Hematopoietic multipotent progenitor cell (in vitro differentiated cells): ENCODE measurements at places on chromosomes 5 and 9. TPM values are rescaled to one million over a fixed set of nuclear protein-coding genes. Genes with fewer than 3 reads are reported as not detected.

DNA sequence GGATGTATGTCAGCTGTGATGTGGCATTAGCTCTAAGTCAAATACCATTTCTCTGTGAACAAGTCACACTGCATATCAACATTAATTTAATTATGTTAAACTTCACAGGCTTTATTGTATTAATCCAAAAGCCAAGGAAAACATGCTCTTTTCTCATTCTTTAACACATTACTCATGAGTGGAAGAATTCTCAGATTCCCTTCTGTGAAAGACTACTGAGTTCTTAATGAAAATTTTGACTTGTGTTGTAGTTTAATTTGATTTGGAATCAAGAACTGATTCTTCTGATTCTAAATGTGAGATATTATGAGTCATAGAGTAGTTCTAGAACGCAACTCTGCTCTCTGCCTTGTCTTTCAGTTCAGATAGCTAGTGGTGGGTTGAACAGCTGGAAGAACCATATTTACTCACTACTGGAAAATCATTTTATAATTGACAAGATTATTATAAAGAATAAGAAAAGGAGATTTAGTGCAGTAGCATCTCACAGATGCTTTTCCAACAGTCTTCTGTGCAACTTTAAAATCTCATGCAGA lies 90.6 kb downstream of the VCAN start:
- no peak for DNase-seq

DNA sequence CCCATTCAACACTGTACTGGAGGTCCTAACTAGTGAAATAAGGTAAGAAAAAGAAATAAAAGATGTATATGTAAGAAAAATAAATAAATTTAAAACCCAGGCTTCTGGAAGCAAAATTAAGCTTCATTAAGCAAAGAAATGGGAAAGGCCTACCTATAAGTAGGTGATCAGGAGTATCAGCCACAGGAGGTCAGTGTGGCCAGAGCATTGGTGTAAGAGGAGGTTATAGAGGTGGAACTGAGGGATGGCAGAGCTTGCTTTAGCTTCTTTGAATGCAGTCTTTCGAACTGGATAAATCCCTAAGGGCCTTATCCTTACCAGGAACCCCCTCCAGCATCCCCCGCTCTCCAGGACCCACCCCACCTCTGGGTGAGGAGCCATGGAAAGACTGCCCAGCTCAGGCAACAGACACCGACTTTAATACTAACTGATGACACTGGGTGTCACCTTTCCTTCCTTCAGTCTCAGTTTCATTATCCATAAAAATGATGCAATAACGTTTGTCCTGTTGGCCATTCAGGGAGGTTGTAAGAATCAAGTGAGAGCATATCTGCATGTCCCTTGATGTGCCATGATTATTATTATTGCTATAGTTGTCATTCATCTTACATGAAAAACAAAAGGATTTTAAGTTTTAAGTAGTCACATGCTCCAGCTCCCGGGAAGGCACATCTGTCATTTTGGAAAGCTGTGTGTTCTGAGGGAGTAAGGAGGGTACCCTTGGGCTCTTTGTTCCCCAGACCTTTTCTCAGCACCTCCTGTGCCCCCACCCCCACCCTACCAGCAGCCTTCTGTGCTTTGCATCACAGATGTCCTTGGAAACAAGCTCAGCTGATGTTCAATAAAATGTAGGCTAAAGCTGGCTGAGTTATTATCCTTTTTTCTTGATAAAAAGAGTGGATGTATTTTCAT lies 50.8 kb upstream of the CTNNA1 start:
- no peak for DNase-seq

C1QTNF3 gene
- 5.1 TPM for total RNA-seq

CCT5 gene
- 242 TPM for total RNA-seq

DNA sequence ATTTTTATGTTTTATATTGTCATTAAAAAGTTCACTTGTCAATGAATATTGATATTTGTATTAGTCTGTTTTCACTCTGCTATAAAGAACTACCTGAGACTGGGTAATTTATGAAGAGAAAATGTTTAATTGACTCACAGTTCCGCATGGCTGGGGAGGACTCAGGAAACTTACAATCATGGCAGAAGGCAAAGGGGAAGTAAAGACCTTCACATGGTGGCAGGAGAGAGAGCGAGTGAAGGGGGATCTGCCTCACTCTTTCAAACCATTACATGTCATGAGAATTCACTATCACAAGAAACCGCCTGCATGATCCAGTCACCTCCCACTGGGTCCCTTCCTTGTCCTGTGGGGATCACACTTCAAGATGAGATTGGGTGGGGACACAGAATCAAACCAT lies 27.4 kb downstream of the SRD5A1 start:
- DNase-seq: no peak

DNA sequence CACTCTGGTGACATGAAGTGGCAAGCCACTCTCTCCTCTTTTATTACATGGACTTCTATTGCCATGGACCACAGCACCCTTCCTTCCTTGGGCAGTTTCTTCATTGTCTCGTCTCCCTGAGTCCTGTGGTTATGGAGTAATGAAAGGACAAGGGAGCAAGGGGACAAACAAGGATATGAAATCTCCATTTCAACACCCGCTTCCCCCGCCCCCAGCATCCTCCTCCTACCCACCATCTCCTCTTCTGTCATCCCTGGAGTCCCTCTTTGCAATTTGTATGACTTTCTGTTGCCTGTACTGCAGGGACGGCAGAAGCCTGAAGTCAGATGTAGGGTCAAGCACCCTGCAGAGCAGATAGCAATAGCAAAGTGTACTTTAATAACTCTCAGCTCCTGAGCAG lies 300.7 kb upstream of the CLINT1 start:
- DNase-seq: no peak

CAMK4 gene
- total RNA-seq: 0.27 TPM

KLF4 gene
- 26.7 TPM for total RNA-seq
